NCI-H2171 (cell line): ENCODE measurements at places on chromosomes 16 and 17.

DNA sequence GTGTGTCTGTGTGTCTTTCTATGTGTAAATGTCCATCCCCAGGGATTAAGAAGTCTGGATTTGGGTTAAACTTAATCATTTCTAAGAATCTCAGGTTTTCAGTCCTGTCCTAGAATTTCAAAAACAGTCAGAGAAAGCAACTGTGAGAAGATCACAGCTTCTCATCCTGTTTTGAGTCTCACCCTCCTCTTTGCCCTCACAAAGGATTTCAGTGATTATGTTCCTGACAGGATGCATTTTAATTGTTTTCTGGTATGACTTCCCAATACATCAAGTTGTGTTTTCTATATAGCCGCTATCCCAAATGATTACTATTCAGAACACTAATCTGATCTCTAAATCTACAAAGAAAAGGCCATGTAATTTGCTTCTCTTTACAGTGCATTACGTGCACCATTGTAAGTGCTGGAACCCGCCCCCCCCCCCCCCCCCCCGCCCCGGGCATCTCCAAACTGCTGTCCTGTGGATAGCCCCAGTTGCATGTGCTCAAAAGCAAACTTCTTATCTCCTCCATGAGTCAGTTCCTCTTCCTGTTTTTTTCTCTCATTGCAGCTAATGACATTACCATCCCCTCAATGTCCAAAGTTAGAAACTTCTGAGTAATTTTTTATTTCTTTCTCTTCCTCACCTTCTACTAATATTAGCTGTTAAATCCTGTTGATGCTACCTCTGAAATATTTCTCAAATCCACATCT, 73.9 kb downstream of the CDH13 start:
- no peak for DNase-seq

DNA sequence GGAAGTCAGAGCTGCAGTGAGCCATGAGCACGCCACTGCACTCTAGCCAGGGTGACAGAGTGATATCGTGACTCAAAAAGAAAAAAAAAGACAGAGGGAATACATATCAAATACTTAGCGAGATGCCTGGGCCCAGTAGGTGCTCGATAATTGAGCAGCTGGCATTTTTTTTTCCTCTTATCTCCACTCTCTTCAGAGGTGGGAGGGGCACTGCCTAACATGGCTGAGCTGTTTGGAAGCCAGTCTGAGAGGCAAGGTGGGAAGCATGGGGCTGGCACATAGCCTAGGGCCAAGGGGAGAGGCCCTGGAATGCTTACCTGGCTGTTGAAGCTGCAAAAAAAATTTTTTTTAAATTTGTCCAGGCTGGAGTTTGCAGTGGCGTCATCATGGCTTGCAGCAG, 38.4 kb downstream of the HIC1 start:
- peak; percentile 31 for DNase-seq

DNA sequence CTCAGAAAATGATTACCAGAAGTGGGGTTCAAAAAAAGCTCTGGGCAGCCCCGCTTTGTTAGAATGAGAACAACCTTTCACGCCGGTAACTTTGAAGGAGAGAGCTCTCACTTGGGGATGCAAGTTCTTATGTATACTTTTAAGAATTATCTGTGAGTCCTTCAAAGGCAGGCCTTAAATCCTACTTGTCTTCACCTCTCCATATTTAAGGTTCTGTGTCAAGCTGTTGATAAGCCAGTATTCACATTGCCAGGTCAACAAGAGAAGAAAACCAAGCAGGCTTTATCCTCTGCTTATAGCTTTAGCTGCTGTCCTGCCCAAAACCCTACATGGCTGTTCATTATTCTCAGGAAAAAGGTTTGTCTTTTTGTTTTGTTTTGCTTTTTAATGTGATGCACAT, 42.9 kb downstream of the CDRT4 start:
- no peak for DNase-seq

- DNase-seq = no peak
These were observed 9.5 kb upstream of the PPP1R27 start for GRCh38 chr17:81844327-81844851.

- no peak for DNase-seq
These were observed 50.1 kb downstream of the RHOT1 start for GRCh38 chr17:32192379-32192778.

DNA sequence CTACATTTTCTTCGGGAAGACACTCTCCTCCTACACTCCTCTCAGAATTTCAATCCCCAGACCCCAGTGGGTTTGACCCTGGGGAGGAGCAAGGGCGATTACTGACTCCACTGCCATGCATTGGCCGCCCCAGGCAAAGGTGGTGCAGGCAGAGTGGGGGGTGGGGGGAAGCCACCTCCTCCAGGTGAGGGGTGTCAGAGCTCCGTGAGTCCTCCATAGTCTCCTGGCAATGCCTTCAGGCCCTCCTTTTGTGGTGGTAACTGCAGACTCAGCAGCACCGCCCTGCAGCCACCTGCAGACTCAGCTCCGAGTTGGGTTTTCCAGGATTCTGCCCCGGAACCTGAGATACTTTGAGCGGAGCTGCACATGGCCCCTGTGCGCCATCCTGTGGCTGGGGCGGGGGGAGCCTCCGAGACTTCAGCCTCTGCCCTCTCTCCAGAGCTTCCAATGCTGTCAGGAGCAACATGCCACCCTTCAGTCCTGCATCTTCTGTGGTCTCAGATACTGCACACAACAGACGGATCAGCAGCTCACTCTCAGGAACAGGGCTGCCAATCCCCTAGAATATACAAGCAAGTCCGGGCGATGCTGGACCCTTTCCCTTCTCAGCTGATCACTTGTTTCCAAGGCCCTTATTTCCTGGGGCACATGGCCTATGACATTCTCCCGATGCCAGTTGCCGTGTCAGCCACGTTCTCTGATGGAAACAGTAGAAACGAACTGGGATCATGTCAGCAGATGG, 2.4 kb upstream of the SLC47A2 start:
- no peak for DNase-seq

GRCh38 chr16:16075488-16076422, 126.3 kb downstream of the ABCC1 start:
- no peak for DNase-seq

DNA sequence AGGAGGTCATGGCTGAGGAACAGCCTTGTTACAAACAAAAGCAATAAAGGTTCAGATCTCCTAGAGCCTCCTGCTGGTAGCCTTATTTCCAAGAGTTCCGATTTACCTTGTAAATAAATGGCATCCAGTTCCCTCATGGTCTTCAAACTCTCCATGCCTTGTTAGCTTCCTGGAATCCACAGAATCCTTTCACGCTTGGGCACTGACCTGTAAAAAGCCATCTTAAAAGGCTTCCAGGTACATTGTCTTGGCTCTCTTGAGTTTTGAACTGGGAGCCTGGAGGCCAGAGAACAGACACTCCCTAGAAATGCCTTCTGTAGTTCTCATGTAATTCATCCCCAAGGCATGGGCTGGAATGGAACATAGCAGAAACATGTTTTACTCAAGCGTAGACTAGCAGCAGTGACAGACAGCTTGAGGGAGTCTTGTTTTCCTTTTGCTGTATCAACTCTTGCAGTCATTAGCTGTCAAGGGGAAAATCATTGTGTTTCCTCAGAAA, 207.9 kb downstream of the SNX29 start:
- no peak for DNase-seq

DNA sequence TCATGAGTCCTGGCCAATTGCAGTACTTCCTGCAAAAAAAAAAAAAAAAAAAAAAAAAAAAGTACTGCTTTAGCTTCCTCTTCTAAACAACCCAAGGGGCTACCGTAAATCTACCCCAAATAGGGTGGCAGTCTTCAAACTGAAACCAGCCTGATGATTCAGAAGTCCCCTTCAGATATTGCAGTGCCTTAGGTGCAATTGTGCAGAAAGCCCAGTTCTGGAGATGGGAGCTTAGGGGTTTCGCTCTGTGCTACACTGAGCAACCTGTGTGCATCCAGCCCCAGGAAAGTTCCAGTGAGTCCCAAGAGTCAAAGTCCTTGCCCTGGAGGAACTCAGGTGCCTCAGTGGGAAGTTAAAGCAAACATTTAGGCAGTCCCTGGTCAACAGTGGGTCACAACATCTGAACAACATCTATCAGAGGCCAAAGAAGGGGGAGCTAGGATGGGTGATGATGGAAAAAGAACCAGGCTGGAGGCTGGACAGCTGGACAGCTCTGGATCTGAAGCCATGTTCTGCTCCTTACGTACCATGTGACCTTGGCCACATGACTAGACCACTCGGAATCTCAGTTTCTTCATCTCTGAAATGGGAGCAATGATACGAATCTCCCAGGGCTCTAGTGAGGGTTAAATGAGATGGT, 6.7 kb upstream of the CIITA start:
- no peak for DNase-seq

DNA sequence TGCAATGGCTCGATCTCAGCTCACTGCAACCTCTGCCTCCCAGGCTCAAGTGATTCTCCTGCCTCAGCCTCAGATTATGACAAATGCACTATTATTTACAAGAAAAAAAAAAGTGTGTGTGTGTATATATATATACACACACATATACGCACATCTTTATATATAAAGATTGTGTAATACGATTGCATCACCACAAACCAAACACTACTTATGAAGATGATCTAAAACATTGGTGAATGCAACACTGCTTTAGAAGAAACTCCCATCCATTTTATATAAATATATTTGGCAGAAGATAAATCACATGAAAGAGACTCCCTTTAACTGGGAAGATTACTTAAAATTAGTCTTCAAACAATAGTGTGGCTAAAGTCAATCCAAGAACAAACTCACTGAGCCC, 96.7 kb downstream of the SYCE1L start:
- no peak for DNase-seq

GRCh38 chr16:14444979-14445810, 184.9 kb downstream of the PARN start:
- no peak for DNase-seq

- peak; percentile 51 for DNase-seq
These were observed 31.1 kb downstream of the ADCY7 start for GRCh38 chr16:50297301-50298074.

DNA sequence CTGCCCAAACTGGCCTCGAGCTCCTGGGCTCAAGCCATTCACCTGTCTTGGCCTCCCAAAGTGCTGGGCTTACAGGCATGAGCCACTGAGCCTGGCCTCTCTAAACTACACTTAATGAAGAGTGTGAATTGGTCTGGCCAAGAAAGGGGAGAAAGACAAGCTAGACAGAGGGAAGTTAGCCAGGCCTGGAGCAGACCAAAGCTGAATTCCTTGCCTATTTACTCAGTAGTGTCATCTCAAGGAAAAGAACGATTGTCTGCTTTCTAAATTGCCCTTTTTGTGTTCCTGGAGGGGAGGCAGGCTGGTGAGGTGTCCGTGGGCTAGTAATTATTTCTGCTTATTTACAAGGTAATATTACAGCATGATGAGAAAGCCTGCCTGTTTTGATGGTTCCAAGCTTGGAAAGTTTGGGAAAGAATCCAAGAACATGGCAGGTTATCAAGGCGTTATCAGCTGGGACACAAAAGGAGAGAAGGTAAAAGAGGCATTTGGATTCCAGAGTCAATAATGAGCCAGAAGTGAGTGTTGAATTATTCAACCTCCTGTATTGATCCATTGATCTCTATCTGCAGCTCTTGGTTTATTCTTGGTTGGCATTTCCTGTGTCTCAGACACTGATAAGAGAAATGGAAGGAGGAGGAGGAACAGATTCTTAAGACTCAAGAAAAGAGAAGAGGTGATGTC, 6.3 kb upstream of the CBFB start:
- DNase-seq = no peak

DNA sequence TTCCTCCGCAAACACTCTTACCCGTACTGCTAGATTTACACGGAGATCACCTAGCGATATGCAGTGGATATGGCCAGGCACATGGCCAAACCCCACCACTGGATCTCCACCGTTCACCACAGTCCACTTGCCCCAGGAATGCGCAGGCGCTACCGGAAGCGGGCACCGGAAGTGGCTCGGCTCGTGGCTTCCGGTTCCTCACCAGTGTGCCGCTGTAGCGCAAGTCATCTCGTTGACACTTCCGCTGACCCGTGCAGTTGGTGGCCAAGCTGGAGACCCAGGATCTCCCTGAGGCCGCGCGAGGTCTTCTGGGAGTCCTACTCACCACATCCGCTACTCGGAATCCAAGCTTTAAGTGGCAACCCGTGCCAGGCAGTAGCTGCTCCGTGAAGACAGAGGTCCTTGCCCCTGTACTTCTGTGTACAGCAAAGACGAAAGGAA, 11.5 kb downstream of the ZNF597 start:
- peak; percentile 34 for DNase-seq

- DNase-seq = no peak
These were observed 22.7 kb upstream of the ATP5MC1 start for GRCh38 chr17:48869821-48870318.

GRCh38 chr16:65070831-65071432, 50.9 kb downstream of the CDH11 start:
- no peak for DNase-seq

DNA sequence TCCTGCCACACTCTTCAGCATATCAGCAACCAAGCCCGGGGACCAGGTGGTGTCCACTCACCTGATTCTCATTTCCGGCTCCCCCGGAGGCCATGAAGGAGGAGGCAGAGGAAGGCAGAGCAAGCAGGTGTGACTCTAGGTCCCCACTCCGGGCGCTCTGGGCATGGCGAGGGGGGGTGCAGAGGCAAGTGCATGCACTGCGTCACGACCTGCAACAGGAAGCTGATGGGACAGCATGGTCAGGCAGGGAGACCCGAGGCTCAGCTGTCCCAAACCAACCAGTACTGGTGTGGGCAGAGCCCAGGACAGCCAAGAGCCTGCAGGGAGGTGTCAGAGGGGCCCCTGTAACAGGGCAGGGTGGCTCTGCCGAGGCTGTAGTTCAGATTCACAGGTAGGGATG, 2.1 kb upstream of the ENGASE start:
- no peak for DNase-seq

- DNase-seq = no peak
These were observed 5.1 kb upstream of the LGALS9 start for GRCh38 chr17:27625856-27626255.

DNA sequence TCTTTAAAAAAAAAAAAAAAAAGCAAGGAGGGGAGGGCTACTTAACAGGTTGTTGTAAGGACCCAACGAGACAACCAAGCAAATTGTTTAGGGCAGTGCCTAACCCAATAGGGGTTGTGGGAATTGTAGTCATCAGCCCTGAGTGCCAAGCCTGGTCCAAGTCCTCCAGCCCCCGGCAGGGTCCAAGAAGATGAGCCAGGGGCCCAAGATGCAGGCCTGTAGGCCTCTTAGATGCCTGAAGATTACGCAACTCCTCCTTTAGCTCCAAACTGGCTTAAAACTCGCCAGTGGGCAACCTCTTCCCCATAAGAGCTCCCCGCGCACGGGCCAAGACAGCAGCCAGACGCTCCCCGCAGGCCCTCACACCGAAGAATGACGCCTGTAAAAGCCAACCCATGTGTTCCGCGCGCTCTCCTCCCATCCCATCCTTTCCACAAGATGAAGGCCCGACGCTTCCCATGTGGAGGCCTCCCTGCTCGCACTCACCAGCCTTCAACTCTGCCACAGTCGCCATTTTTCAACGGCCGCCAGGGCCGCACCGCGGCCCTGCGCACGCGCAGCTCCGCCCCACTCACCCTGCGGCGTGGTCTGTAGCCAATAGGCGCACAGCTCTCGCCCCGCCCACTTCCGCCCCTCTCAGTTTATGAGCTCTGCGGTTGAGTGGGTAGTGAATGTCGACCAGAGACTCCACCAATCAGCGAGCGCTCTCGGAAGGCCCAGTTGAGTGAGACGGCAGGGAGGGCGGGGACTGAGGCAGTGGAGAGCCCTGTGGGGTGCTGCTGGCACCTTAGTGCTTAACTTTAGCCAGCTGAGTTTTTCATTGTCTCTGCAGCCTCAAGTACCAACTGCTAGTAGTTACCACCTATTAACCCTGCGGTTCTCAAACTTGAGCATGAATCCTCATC, at the start of gene CEP20:
CEP20 (minus strand) TSS at position 532 of the 905 bp plus-strand sequence; CDS start at position 514, 18 bp downstream.
- peak; percentile 98 for DNase-seq

- DNase-seq = no peak
These were observed 14.5 kb downstream of the SLC7A6OS start for GRCh38 chr16:68296291-68296690.

- DNase-seq = no peak
These were observed 15.7 kb upstream of the ATF7IP2 start for GRCh38 chr16:10370096-10370726.
